ENCODE measurements at places on chromosomes 6 and 20.

DNA sequence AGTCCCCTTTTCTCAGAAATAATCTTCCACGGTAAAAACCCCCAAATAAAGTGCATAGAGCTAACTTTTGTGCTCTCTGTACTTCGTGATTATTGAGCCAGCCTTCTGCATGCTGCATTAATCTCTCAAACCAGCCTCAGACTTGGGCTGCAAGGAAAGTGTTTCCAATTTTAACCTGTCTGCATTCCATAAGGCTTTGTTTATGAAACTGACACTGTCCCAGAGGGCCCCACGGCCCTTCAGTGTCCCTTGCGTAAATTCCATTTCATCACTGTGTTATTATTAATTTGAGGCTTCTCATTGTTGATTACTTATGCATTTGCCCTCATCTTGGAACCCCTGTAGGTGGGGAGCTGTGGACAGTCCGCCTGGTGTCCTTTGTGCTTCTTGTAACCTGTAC, 15.6 kb upstream of the SNRPB2 start:
- no peak for DNase-seq

GRCh38 chr6:169046483-169047192, 207.0 kb downstream of the THBS2 start:
- DNase-seq, result no peak

- DNase-seq, result no peak
Observed at GRCh38 chr6:166626177-166627032, 646 bp downstream of the RPS6KA2 start.

GRCh38 chr6:110128418-110128817, 51.1 kb downstream of the WASF1 start:
- no peak for DNase-seq
